HFFc6 (cell line): ENCODE measurements at places on chromosomes 5 and 9.

GRCh38 chr5:172096207-172096940 lies 89.9 kb upstream of the FBXW11 start:
- no peak for DNase-seq

- no peak for DNase-seq
Observed at GRCh38 chr9:96603305-96604003, 16.2 kb downstream of the CDC14B start.

- no peak for DNase-seq
Observed at GRCh38 chr9:108282872-108283271, 572.9 kb downstream of the ACTL7B start.

GRCh38 chr5:121033334-121033733 lies 569.2 kb downstream of the PRR16 start:
- DNase-seq, result no peak

DNA sequence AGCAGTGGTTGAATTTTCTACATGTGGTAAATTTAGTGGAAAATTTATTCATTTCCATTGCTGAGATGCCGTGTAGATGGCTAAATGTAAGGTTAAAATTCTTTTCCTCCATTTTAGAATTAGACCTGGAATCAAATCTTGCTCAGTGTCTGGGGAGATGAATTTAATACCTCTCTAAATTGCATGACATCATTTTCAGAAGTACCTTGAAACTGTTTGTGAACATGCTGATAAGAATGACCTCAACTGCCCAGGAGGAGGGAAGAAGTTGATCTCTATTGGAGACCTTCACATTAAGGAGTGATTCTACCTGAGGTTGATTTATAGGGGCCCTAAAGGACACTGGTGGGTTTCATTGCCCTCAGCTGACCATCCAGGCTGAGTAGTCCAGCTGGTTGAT lies 116.7 kb upstream of the EGFLAM start:
- no peak for DNase-seq

- DNase-seq, result no peak
Observed at GRCh38 chr9:88973281-88974045, 17.8 kb upstream of the S1PR3 start.

- DNase-seq, result no peak
Observed at GRCh38 chr9:137357166-137357565, 55.1 kb upstream of the NRARP start.

DNA sequence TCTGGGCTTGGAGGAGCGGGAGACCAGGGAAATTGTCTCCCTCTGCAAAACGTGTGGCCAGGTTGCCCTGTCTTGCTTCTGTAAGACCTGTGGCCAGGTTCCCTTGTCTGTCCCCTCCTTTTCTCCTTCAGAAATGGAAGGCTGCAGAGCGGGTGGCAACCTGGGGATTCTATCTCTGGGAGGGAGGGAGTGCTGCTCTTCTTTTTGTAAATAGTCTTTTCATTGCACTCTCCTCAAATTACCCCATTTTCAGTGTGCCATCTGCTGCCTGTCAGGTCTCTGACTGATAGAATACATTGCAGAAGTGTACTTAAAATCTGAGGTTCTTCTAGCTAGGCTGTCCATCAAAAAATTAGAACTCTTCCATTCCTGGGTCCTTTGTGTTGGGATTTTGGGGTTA lies 126.0 kb downstream of the GABRB2 start:
- no peak for DNase-seq

- DNase-seq, result no peak
Observed at GRCh38 chr5:113735751-113736150, 222.3 kb downstream of the YTHDC2 start.

- DNase-seq, result no peak
Observed at GRCh38 chr9:85004818-85005413, 335.4 kb downstream of the NTRK2 start.

DNA sequence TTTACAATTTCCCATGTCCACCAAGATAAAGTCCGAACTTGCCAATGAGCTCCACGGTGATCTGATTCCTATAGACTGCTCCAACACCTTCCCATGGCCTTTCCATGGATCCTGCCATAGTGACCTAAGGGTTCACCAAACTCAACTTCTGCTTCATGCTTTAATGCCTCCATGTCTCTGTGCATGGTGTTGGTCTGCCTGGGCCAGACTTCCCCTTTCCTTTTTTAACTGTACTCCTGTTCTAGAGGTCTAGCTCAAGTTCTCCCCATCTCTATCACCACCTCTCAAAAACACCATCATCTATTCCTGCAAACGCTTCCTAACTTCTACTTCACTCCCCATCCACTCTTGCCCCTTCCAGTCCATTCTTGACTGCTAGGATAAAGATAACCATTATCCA lies 14.8 kb upstream of the SMARCA2 start:
- DNase-seq, result no peak

DNA sequence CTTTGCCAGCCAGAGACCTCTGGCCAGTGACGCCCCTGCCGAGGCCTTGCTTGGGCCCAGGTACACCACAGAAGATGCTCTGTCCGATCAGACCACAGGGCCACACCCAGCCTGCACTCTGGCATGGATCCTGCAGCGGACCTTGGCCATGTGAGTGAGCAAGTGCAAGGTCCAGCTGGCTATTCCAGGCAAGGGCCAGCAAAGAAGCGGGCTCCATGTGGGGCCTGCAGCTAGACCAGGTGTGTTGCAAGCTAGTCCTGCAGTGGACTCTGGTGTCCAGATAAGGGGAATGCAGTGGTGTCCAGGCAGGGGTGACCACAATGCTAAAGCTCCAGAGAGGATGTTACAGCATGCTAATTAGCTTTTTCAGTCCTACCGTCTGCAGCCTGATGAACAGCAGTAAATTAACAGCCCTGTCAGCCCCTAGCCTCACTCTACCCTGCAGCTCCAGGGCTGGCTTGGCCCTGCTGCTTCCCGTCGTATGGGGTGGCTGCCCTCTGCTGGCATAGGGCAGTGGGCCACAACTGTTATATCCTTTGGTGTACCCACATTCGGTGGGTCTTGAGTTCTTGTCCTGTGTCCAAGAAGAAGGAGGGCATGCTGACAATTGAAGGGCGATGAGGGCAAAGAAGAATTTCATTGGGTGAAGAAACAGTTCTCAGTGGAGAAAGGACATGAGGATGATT lies 284.5 kb upstream of the POU5F2 start:
- DNase-seq, result no peak

DNA sequence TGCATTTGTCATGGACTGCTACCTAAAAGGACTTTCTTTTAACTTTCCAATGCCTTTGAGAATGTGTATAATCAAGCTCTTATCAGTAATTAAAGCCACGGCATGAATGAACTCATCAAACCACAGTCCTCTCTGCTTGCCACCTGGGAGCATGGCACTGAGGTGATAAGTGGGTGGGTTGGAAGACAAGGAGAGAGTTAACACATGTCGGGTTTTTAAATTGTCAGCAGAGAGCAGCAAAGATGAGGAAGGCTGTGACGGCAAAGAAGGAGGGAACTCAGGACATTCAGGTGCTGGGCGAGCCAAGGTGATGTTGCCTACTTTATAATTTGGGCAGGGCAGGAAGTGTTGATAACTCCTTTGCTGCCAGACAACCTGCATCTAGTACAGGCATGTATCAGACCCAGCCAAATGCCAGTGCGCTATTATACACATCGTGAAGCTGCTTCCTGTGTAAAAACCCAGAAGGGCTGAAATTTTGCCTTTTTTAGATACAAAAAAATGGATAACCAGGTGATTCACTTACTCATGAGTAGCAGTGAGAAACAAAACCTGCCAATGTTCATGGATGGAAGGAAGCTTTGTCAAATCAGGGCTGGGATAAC lies 269.1 kb downstream of the KIF4B start:
- DNase-seq, result no peak

GRCh38 chr5:110634475-110634874 lies 92.0 kb downstream of the TMEM232 start:
- no peak for DNase-seq

- DNase-seq, result no peak
Observed at GRCh38 chr9:117414906-117415331, at the start of gene ASTN2. TSS of gene ASTN2 (minus strand) at chr9:117415057. CDS start at chr9:117414938, 119 bp downstream.

- DNase-seq, result no peak
Observed at GRCh38 chr9:133064241-133065069, 2.7 kb downstream of the CEL start.

GRCh38 chr5:90170261-90170660 lies 239.3 kb downstream of the CETN3 start:
- DNase-seq, result no peak

GRCh38 chr5:124707520-124707919 lies 38.9 kb downstream of the ZNF608 start:
- DNase-seq, result no peak

DNA sequence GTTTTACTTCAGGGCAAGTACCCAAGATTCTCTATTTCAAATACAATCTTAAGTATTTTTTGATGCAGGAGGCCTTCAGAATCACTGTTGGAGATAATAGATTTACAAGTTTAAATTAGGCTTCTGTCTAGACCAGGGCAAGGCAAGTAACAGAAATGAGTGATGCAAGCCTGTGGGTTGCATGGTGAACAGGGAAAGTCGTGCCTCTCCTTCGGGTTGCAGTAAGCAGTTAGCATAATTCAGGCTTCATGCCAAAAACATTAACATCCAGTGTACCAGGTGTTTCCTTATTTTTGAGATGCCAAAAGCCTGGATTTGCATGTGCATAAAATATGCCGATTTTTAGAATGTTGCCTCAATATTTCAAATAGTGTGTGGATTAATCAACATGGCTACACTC lies 369.0 kb downstream of the CAAP1 start:
- no peak for DNase-seq

DNA sequence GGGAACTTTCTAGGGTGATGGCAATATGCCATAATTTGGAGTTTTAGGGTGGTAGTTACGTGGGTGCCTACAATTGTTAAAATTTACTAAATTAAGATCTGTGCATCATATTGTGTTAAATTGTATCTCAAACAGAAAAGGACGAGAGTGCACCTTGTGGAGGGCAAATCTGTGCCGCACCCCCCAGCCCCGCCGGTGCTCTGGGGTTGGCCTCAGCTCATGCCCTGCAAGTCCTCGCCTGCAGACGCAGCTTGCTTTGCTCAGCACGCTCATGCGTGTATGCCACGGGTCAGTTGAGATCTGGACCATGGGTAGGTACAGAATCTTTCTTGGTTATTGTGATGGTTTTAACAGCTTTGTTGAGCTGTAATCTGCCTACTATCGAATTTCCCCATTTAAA lies 33.7 kb upstream of the FCN1 start:
- no peak for DNase-seq

GRCh38 chr5:169700611-169701010 lies 63.5 kb downstream of the DOCK2 start:
- no peak for DNase-seq

- peak; percentile 64 for DNase-seq
Observed at GRCh38 chr9:124078641-124079040, 67.1 kb downstream of the LHX2 start.

DNA sequence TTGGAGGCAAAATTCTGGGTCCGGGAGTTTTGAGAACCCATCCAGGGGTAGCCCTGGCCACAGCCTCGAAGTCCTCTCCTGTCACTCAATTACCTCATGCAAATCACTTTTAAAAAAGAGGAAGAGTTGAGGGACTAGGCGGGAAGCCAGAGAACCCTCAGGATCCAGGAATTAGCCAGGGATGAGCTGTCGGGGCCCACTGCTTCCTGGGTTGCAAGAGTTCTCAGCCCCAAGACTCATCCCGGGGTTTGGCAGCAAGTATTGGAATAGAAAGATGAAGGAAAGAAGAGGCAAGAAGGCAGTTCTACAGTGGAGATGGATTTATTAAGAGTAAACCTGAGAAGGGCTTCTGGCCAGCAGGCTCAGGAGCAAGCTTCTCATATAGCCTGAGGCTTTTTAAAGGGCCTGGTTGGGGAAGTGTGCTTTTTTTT lies 25.6 kb downstream of the C9orf50 start:
- DNase-seq, result peak; percentile 59

GRCh38 chr5:111556501-111556900 lies 44.2 kb upstream of the STARD4 start:
- no peak for DNase-seq

DNA sequence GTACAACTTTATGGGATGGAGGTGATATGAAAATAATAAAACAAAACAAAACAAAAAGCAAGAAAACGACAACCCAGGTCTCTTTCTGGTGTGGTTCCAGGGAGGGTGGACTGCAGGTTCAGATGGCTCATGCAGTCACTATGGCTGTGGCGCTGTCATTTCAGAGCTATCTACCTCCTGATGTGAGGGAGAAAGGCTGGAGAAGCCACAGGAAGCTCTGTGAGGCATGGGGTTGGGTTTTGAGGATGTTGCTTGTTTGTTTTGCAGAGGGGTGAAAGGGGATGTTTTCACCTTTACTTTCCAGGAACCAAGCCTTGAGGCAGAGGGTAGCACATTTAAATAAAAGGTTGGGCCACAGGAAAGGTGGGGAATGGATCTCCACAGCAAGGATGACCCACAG lies 18.7 kb downstream of the NIPAL4 start:
- DNase-seq, result no peak

GRCh38 chr9:89428901-89429890 lies 68.7 kb downstream of the SEMA4D start:
- DNase-seq, result no peak

DNA sequence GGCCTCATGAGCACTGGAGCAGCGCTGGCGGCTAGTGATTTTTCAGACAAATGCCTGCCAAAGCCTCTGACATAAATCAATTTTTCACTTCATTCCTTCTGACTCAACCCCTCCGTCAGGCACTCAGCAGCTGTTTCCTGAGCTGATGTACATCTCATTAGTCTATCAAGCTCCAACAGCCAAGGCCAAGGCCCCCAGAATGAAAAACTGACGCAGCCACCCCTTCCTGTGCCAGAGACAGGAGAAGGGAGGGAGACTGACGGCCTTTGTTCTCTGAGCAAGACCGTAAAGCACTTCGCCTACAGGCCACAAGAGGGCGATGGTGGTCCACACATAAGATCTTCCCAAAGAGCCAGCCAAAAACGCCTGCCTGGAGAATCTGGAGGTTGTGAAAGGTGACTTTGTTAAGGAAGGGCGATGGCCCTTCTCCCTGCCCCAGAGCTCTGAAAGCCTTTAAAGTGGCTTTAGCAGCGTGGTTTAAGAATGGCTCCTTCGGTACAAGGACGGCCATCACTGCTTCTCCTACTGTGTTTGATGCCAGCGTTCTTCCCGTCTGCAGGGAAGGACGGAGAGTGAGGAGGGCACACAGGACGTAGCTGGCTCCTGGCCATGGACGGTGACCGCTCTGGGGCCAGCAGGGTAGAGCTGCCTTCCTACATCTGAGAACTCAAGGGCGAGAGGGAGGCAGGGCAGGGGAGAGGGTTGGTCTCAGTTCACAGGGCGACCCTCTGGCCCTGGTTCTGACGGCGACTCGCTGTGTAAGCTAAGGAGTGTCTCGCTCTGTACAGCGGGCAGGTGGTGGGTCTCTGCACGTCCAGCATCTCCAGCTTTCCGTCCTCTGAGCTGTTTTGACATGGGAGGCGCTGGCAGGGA lies 37.0 kb downstream of the ALG2 start:
- DNase-seq, result peak; percentile 76

GRCh38 chr5:161372682-161373344 lies 173.7 kb downstream of the GABRB2 start:
- no peak for DNase-seq

GRCh38 chr5:125814119-125814518 lies 609.1 kb upstream of the GRAMD2B start:
- DNase-seq, result no peak
